ENCODE measurements at places on chromosomes 3 and 15.

DNA sequence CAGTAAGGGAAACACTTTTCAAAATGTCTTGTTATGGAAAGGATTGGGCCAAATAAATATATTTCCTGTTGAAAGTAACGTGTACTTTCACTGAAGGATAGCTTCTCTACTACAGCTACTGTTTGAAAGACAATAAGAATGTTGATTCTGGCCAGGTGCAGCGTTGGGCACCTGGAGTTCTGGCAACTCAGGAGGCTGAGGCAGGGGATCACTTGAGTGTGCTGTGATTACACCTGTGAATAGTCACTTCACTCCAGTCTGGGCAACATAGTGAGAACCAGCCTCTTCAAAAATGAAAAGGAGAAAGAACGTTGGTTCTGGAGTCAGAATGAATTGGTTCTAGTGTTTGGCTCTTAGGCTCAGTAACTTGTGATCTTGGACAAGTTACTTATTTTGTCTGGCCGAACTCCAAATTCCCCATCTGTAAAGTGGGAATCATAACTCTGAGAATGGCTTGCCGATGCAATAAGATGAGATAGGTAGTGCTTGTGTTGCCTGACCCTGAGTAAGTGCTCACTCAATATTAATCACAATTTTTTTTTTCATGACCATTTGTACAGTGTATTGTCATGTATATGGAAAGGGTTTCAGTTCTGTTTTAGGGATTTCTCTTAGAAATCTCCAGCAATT lies 310.8 kb downstream of the PTPRG start:
- DNase-seq, result no peak

GRCh38 chr3:194272861-194273742 lies 78.0 kb downstream of the CPN2 start:
- DNase-seq, result no peak

GRCh38 chr3:66473692-66474091 lies 27.1 kb downstream of the LRIG1 start:
- no peak for DNase-seq

- DNase-seq, result no peak
Measured at GRCh38 chr3:17795280-17795679, 52.8 kb upstream of the TBC1D5 start.

- no peak for DNase-seq
Measured at GRCh38 chr15:38994310-38994709, 429.7 kb upstream of the RASGRP1 start.

GRCh38 chr15:45174069-45174468 lies 13.7 kb downstream of the SHF start:
- DNase-seq, result no peak

DNA sequence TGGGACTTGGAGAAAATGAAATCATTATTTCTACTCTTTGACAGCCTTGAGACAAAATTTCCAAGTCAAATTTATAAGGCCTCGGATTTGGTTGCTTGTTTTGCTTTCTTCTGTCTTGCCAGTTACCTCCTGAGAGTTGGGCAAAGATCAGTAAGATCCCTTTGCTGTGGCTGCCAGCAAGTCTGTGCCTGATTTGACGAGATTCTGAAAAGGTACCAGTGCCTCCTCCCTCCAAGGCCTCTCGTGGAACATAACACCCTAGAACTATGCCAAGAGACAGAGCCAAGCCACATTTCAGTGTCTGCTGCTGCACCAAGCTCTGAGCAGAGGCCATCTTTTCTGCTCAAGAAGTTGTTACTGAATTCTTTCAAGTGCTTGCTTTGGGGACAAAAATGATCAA lies 61.0 kb downstream of the GTPBP8 start:
- DNase-seq, result no peak

DNA sequence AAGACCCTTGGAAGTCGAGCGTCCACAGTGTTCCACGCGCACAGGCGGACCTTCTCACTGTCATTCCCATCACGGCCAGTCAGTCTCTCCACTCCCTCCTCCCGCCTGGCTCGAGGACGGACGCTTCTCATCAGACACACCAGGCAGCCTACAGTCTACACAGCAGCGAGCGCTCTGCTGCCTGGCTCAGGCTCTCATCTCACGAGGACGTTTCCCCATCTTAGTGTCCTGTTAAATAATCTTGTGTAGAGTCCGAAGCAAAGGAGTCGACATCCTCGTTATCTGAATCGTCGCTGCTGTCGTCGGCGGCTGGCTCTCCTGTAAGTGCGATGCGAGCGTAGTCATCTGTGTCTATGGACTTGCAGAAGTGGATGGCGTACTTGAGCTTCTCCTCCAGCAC lies 12.4 kb upstream of the OCA2 start:
- no peak for DNase-seq

DNA sequence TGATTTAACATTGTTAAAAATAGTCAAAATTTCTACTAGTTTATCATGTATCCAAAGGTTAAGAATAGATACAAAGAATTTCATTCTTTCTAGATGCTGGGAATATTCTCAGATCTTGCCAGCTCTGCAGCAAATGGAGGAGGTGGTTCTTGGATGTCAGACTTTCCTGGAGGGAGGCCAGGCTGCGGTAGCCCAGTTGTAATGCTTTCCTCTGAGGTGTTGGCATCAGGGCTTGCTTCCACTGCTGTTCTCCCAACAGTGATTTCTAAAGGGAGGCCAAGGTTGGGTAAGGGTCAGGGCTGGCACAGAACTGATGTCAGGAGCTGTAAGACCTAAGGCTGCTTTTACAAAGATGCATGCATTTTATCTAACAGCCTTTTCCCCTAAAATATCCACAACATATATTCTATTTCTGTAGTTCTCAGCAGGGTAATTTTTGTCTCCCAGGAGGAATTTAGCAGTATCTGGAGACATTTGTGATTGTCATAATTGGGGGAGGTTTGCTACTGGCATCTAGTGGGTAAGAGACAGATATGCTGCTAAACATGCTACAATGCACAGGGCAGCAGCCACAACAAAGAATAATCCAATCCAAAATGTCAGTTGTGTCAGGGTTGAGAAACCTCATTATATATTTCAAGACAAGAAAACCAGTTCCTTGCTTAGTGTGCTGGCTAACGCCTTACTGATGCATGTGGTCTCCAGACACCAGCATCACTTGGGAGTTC lies 42.0 kb upstream of the SPTSSB start:
- no peak for DNase-seq

DNA sequence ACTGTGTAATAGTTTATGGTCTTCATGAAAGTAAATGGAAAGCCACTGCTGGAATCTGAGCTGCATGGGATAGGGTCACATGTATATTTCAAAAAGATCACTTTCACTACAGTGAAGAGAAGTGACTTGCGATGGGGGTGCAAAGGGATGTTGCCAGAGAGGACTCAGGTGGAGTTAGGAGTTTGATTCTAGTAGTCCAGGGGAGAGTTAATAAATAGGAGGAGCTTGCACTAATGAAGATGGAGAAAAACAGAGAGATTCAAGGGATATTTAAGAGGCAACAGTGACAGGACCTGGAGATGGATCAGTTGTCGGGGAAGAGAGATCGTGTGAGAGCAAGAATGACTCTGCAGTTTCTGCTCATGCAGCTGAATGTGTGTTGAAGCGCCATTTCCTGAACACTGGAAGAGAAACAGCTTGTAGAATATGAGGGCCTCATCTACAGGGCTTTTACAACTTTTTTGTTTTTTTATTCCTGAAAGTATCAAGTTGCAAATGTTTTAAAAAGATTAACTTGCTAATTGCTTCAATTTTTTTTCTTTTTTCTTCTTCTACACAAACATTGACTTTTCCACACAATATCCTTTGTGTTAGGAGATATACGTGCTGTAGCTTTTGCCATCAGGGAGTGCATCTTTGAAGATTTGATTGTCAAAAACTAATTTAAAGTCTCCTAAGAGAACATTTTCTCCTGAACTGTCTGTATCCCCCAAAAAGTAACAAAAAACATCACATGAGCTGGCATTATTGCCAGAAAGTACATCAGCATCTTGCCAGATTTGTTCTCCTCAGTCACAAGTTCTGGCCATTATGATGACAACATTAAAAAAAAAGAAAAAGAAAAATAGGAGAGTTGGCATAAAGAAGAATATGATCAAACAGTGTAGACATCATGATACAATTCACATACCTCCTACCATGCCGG lies 37.5 kb downstream of the SETMAR start:
- peak; percentile 34 for DNase-seq

DNA sequence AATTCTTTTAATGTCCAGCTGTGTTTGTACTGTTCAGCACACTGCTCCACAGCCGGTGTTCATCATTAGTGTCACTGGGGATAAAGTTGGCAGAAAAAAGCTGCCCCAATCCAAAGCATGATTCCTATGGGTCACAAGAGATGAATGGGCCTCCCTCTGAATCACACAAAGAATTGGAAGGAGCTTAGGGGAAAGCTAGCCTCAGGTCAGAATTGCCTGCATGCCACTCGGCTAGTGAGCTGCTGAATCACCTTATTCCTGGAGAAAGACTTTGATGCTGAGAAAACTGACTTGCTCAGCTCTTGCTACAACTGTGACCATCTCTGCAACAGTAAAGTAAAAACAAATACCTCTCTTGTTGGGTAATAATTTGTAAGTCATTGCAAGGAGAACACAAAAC lies 3.5 kb downstream of the CCK start:
- DNase-seq, result no peak

DNA sequence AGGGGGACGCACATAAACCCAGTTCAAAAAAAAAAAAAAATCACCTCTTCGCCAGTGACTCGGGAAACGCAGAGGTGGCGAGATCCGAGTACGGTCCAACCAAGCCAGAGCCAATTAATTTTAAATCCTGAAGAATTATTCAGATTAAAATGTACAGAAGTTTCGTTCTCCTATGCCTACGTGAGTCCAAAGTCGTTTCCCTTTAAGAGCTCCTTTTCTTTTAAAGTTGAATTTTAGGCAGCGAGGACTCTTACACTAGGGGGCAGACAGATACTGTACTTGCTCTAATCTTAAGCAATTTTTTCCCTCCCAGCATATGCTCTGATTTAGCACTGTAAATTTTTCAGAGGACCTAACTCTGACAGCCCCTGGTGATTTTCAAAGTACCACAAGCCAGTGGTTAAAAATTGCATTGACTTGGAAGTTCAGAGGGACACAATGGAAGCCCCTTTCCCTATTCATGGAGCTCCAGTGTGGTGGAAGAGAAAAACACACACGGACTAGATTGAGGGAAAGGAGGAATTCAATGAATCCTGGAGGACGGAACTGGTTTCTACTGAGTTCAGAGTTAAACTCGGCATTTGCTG lies 3.3 kb upstream of the NR2F2 start:
- DNase-seq, result peak; percentile 68

- DNase-seq, result no peak
Measured at GRCh38 chr3:194658477-194659242, 13.3 kb downstream of the LSG1 start.

- DNase-seq, result no peak
Measured at GRCh38 chr3:36097209-36097608, 283.1 kb upstream of the STAC start.

DNA sequence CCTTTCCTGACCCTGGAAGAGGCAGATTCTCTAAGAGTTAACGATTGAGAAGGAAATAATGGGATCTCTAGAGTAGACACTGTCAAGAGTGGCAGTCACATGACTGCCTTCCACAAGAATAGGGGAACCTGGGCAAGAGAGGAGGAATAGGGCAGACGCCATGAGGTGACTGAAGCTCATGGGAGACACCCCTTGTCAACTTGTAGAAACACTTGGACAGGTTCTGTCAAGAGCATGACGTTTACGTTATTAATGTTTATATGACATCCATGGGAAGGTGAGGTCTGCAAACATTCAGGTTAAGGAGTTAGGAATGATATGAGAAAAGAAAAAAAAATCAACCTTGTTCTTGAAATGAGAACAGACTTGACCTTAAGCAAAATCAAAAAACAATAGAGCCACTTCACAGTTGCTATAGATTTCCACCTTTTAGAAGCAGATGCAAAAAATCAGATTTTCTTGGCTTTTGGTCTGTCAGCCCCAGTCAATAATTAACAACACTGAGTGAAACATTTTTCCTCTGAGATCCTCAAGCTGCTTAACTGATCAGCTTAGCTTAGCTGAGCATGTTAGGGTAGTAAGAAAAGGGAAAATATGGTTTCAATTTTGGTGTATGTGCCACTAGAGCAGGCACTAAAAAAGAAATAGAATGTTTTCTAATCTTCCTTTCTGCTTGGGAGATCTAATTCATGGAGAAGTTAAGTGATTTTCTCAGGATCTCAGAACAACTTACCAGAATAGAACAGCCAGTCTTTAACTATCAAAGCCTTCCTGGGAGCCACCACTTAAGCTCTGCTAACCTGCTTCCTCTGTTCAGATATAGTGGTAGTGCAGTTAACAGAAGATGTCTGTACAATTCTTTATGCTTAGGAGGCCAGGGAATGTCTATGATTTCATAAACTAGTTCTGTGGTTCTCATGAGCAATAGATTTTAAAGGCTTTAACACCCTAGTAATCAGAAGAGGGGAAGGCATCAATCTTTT lies 116.9 kb downstream of the B3GALNT1 start:
- no peak for DNase-seq

GRCh38 chr15:58957101-58957973 lies 23.9 kb upstream of the SLTM start:
- DNase-seq, result peak; percentile 79

GRCh38 chr15:48940508-48940907 lies 23.2 kb downstream of the SHC4 start:
- DNase-seq, result no peak

DNA sequence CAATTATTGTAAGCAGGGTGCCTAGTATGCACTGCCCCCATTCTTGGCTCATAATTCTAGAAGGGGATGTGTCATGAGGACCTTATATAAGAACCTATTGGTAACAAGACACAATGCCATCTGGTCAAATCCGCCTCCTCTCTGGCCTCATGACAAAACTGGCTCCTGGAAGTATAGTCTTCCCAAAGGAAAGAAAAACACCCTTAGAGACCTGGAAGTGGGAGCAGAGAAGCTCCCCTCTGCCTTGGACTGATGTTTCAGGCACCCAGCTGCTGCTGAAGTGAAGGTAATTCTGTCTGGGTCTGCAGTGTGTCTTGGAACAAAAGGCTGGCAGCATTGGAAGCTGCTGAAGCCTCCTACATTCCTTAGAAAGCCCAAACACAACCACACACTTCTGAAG lies 107.2 kb upstream of the CLSTN2 start:
- DNase-seq, result no peak

- DNase-seq, result no peak
Measured at GRCh38 chr15:74873756-74874424, 725 bp upstream of the SCAMP2 start.

GRCh38 chr15:68411735-68412134 lies 20.2 kb downstream of the ITGA11 start:
- DNase-seq, result no peak

DNA sequence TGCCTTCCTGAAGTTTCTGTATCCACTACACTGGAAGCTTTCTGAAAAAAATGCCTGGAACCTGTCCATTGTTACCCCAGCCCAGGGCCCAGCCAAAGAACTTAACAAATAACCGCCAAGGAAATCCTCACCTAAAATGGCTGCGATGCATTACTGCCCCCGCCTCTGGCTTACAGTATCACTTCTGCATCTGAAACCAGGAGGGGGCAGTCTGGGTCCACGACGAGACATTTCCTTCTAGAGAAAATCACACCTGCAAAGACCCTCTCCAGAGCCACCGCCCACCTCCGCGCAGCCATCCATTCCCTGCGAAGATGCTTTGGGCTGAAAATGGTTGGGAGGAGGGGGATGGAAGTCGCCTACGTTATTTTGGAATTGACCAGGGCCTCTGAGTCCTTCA lies 22.4 kb upstream of the CELF6 start:
- peak; percentile 43 for DNase-seq

Measured in suppressor macrophage treated with lipopolysaccharide for 4 hours (primary cell).